ENCODE measurements at places on chromosomes 11 and 22.
A peak's percentile ranks its signal among the peaks of the same experiment; 100 is the strongest.

GRCh38 chr11:12540913-12541582 is 133.2 kb upstream of the TEAD1 start:
- no peak for DNase-seq

- DNase-seq, result no peak
Measured at GRCh38 chr11:23885801-23886200, 611.1 kb upstream of the LUZP2 start.

DNA sequence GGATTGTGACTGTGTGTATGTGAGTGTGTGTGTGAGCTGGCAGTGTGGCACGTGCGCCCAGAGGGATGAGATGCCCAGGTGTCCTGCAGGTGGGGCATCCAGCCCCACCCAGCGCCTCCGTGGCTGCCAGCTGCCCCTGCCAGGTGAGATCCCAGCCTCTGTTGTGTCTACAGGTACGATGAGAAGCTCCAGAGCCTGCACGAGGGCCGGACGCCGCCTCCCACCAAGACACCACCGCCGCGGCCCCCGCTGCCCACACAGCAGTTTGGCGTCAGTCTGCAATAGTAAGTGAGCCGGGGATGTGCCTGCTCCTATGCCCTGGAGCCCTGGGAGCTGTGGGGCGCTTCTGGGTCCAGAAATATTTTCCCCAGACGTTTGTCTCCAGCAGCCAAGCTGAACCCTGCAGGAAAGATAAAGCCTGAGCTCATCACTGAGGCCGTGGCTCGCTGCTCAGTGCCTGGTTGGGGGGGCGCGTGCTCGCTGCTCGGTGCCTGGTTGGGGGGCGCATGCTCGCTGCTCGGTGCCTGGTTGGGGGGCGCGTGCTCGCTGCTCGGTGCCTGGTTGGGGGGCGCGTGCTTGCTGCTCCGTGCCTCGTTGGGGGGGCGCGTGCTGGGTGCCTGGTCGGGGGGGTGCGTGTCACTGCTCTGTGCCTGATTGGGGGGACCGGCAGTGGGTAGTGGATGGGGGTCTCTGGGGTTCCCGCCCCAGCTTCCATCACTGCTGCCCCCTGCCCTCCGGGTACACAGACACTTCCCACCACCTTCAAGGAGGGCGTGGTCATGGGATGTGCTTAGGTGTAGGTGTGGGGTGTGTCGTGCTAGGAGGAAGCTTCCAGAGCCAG is 73.2 kb downstream of the ARHGAP8 start:
- DNase-seq, result no peak

DNA sequence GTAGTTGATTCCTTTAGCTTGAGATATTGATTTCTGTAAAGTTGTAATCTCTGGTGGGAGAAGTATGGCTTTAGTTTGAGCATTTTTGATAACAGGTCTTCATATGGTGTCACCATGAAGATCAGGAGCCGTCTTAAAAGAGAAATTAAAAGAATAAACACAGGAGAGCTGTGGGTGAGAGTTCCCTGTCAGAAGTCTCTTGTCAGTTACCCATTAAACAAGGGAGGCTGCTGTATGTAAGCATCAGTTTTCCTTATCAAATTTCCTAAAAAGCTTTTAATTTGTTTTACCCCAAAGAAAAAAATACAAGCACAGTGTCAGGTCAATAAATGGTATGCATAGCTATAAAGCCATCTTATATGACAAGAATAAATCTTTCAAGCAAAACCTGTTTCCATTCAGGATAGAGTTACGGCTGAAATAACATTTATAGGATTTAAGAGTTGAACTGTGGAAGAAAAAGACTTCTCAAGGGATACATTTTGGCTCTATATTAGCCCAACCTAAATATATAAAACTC is 767.5 kb downstream of the JRKL start:
- no peak for DNase-seq

- no peak for DNase-seq
Measured at GRCh38 chr11:44863231-44863630, 87.5 kb downstream of the TP53I11 start.

DNA sequence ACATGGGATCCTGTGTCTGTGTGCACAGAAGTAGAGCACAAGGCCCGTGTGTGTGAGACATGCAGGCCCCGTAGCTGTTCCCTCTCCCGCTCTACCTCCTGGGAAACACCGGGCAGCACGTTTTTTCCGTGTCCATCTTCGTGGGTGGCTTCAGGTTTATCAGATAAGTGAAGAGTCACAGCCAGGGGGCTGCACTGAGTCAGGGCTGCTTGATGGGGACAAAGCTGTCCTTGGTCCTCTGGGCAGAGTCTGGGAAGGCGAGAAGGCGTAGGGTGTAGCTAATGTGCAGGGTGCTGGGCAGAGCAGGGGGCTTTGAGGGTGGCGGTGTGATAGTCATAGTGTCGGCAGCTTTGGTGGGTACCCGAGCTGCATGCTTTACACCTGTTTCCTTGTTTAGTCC is 23.7 kb downstream of the INCENP start:
- DNase-seq, result no peak

GRCh38 chr11:45904309-45904915 is 2.7 kb downstream of the FREY1 start:
- no peak for DNase-seq

GRCh38 chr22:17481424-17481823 is 81.9 kb upstream of the SLC25A18 start:
- no peak for DNase-seq

DNA sequence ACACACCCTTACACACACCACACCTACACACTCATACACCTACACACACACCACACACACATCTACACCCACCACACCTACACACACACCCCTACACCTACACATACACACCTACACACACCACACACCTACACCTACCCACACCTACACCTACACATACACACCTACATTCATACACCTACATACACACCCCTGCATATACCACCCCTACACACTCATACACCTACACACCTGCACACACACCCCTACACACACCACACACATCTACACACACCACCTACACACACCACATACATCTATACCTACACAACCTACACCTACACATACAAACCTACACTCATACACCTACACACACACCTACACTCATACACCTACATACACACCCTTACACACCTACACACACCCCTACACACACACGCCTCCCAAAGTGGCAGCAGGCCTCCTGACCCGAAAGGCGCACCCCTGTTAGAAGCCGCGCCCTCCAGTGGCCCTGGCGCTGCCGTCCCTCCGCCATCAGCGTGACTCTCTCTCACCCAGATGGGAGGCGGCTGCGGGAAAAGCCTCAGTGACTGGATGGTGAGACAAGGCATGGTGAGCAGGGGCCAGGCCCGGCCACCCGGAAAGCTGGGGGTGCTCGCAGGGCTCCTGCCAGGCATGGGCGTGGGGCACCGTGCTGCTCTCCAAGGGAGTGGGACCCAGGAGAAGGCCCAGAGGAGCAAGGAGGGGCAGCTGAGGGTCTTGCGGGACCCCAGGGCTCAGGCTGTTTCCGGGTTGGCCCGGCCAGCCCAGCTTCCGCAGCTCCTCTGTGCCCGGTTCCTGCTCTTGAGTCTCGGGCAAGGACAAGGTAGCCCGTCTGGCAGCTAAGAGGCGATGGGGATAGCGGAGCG is 37.0 kb upstream of the HMOX1 start:
- no peak for DNase-seq

DNA sequence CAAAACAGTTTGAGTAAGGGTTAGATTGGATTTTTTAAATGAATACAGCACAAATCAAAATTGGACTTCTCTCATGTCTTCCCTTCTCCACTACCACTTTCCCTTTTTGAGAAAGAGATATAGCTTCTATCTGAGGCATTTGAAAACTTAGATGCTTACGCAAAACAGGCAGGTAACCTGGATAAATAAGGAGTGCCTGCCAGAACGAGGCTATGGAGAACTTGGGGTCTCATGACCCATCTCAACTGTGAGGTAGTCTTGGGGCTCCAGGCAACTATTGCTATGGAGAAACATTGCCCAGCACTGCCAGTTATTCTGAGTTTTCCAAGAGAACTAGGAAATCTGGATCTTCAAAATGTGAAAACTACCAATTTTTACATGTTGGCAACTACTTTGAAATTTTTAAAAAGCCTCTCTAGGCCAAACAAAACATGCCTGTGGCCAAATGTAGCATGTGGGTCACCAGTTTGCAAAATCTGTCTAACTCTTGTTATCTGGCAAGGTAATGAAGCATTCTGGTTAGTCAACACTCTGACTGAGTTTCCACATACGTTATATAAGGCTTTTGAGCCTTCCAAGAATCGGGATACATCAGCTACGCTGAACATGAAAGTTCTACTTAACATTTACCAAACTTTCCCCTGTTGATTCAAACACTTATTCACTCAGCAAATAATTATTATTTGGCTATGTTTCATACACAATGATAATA is 752.7 kb downstream of the KCNA4 start:
- no peak for DNase-seq

GRCh38 chr11:119019996-119020395 is 1.4 kb downstream of the TRAPPC4 start:
- no peak for DNase-seq

- DNase-seq, result no peak
Measured at GRCh38 chr22:39212721-39213376, 31.9 kb downstream of the PDGFB start.

- no peak for DNase-seq
Measured at GRCh38 chr22:33555814-33556522, 364.3 kb downstream of the LARGE1 start.

- DNase-seq, result no peak
Measured at GRCh38 chr11:61800331-61801281, 7.9 kb downstream of the FEN1 start.

DNA sequence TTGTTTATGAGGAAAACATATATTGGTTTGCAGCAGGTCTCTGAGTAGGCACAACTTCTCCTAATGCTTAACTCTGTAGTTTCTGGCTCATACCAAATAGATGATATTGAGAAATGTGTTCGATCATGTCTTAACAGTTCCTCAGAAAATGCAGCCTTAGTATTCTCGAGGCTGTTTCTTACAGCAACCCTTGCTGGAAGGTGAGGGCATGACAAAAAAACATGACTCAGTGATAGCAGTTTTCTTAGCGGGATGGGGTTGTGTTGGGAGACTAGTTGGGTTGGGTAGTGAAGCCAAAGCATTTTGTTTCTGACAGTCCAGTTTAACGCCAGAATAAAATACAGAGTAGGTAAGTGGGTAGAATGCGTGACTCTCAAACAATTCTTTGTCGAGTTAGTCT is 94.7 kb upstream of the PARVA start:
- DNase-seq, result no peak

- DNase-seq, result no peak
Measured at GRCh38 chr11:127464325-127464724, 463.8 kb upstream of the KIRREL3 start.

GRCh38 chr11:66676931-66677598 is 622 bp downstream of the RBM4B start:
- DNase-seq, result no peak

DNA sequence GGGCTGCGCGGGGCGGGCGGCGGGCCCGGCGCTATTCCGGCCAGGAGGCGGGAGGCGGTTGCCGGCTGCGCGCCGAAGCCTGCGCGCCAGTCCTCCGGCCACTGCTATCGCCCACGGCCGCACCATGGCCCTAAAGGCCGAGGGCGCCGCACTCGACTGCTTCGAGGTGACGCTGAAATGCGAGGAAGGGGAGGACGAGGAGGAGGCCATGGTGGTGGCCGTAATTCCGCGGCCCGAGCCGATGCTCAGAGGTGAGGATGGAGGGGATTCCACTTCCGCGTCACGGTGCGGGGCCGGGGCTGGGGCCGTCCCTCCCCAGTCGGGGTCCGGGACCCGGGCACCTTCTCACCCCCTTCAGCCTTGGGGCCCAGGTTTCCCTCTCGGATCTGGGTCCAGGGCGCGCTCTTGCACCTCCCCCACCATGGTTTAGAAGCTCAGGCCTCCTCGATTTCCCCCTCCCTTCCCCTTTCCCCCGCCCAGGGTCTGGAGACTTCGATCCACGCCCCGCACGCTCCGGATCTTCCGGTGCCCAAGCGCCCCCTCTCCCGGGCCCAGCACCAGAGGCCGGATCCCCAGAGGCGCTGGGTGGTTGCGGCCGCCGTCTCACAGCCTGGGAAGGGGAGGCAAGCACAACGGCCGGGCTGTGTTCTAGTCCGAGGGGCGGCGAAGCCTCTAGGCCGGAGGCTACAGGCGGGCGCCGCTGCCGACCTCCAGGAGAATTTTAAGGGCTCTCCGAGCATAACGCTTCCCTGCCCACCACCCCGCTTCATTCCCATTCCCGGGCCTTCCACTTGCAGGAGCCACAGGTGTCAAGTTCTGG is 517 bp downstream of the SPINDOC start:
- DNase-seq, result peak; percentile 67
